ENCODE measurements at places on chromosomes 1 and 21.

DNA sequence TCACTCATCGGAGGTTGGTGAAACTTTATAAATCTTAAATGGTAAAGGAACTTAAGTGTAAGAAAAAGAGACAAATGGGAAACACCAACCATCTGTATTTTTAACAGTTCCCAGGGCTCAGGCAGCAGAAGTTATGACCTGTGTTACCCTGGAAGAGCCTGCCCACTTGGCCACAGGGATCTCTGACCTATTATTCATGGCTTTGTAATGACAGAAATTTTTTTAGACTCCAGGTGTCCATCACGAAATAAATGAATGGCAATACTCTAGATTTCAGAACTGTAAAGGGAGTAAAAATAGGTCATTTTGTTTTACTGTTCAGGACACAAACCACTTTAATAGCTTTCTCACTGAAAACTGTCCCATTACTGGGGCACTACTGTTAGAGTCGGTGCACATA is 389.8 kb downstream of the VAV3 start:
- DNase-seq, result no peak

DNA sequence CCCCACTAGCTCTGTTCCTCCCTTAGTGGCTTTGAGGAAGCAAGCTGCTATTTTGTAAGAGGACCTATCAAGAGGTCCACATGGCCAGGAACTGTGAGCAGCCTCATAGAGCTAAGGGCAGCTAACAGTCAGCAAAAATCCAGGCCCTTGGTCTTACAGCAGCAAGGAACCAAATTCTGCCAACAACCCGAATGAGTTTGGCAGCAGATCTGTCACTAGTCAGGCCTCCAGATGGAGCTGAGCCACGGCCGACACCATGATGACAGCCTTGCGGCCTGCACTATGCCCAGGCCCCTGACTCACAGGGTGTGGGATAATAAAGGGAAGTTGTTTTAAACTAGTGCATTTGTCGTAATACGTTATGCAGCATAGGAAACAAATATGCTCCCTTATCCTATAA is 28.0 kb upstream of the H3-3A start:
- peak; percentile 83 for DNase-seq

- no peak for DNase-seq
Observed at GRCh38 chr1:22291494-22291893, 148.6 kb upstream of the WNT4 start.

DNA sequence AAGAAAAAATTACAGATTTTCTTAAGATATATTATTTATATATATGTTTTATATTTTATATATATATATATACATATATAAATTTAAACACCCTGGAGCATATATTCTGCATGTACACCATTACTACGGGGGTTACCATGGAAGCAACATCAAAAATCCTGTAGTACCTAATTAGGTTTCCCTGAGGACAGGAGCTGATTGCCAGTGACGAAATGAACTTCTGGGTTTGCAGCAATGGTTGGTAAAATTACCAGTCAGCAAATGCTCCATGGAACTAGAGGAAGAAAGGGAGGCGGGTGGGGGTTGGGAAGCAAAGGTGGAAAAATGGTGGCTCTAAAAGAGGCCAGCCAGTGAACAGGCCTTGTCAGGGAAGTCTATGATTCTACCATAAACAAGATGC is 89.5 kb downstream of the KCNN3 start:
- DNase-seq, result no peak

GRCh38 chr1:203072002-203072602 is 13.7 kb downstream of the MYOG start:
- DNase-seq, result no peak

DNA sequence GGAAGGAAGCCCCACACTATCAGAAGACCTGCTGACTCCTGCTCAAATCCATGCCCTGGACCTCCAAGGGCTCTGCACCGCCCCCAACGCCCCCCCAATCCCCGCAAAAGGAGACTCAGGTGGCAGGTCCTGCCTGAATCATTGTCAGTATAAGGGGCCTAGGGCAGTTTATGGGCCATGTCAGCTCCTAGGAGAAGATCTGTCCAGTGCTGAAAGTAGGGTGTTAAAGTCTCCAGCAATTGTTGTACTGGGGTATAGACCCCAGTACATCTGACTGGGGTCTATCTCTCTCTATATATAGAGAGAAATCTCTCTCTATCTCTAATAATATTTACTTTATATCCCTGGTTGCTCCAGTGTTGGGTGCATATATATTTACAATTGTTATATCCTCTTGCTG is 12.1 kb upstream of the OLIG2 start:
- DNase-seq, result no peak

DNA sequence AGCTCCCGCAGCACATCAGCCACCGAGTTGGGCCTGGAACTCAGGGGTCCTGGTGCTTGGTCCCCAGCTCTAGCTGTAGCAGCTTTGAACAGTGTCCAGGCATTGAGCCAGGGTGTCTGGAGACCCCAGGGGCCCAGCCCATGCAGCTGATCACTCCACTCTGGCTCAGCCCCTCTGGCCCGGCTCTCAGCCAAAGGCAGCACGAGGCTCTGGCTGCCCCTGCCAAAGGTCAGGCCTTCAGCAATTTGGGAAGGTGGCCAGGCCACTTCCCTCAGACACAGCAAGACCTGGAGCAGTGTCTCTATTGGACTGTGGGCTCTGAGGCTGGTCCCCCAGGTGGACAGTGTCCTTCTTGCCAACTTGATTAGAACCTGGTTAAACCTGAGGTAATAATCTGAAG is 34.4 kb upstream of the RNF19B start:
- DNase-seq, result peak; percentile 62

- DNase-seq, result no peak
Observed at GRCh38 chr1:33985656-33986055, 121.8 kb downstream of the HMGB4 start.

GRCh38 chr1:170885551-170885950 is 49.8 kb upstream of the MROH9 start:
- no peak for DNase-seq

GRCh38 chr21:43835050-43835449 is 30.0 kb upstream of the AGPAT3 start:
- DNase-seq, result no peak

GRCh38 chr1:12597792-12598191 is 20.2 kb downstream of the DHRS3 start:
- DNase-seq, result peak; percentile 77

- no peak for DNase-seq
Observed at GRCh38 chr1:102047724-102048123, 51.0 kb upstream of the OLFM3 start.

All from left ventricle myocardium inferior (tissue), 1 donor.